Left ventricle myocardium superior (tissue), 1 donor: ENCODE measurements at places on chromosomes 12 and 14. TPM values are rescaled to one million over a fixed set of nuclear protein-coding genes. Genes with fewer than 3 reads are reported as not detected.

The FITM1 gene
- 140 TPM for total RNA-seq

The LRP1-AS gene
- not detected for total RNA-seq

The KRT6A gene
- total RNA-seq, result 0.27 TPM

DNA sequence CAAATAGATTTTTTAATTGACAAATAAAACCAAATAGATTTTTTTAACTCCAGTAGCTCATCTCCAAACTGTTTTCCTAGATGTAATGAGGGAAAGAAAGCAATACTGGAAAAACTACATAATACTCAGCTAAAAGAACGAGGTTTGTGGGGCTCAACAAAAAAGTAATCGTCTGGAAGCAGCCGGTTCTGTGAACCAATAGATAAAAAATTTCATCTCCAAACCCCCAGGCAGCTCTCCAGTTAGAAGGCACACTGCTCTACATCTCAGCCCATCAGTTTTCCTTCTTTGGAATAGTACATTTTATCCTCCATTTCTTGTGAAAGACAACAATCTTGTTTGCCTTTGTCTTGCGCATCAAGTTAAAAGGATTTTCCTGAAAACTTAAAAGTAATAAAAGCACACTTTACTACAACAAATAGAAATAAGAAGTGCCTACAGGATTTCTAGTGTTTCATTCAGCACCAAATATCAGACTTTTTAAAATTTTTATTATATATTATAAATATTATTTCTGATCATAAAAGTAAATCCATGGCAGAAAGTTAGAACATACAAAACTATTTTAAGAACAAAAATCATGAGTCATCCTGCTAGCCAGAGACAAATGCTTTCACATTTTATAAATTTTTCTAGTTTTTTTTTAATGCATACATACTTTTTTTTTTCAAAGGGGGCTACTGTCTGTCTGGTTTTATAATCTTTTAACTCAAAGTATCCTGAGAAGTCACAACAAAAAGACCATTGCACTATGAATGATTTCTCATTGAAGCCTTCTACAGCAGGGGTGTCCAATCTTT lies 67.7 kb downstream of the EPS8 start:
- DNase-seq, result no peak

DNA sequence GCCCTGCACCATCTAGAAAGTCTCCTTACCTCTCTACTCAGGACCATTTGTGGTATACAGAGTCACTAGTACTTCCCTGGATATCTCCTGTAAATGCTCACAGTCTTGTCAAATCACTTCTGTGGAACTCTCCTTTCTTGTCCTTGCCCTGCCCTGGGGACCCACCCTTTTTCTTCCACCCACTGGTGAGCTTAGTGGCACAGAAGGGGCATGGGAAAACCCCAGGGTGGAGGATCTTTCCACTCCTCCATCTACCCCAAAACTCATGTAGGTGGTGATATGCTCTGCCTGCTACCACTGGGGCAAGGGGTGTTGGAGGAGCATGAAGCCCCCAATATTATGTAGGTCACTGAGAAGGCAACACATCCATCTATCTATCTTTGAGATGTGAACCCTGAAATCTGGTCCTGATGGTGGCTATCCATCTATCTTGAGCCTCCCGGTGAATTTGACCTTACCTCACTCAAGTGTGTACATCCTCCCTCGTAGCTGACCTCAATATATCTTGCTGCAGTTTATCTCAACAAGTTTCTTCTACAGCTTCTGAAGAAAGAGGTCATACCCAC lies 943 bp downstream of the TESPA1 start:
- no peak for DNase-seq

GRCh38 chr14:93094121-93094918 lies 21.4 kb downstream of the ITPK1 start:
- DNase-seq, result no peak

DNA sequence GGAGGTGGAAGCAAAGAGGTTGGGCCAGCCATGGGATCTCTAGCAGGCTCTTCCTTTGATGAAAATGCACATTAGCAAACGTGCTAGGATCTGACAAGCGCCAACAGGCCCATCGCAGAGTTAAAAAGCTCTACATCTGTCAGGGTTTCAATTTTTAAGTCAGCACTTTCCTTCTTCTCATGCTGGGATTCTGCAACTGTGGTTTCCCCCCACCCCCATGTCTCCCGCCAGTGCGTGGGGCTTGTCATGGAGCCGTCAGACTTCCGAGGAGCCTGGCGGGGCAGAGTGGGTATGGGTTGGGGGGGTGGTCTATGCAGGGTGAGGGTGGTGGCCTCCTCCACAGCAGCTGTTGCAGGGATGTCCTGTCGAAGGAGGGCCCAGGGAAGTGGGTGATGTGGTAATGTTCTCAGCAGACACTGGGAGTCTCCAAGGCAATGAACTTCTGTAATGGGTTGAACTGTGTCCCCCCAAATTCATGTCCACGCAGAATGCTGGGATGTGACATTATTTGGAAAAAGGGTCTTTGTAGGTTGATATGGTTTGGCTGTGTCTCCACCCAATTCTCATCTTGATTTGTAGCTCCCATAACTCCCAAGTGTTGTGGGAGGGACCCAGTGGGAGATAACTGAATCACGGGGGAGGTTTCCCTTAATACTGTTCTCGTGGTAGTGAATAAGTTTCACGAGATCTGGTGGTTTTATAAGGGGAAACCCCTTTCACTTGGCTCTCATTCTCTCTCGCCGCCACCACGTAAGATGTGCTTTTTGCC lies 115.2 kb upstream of the MAP1LC3B2 start:
- no peak for DNase-seq

DNA sequence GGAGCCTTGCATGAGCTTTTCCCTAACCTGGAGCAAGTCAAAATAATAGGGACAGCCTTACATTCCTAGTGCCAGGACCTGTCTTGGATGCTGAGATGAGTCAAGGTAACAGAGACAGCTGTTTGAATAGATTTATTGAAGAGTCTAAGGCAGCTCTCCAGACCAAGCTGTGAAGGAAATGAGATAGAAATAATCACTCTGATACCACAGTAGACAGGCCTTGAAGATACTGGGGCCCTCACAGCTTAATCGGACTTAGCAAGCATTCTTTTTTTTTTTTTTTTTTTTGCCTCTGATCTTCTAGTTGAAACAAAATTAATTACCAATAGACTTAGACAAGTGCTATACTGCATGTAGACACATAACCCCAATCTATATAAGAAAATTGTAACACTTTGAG lies 3.1 kb upstream of the RNASE9 start:
- no peak for DNase-seq

DNA sequence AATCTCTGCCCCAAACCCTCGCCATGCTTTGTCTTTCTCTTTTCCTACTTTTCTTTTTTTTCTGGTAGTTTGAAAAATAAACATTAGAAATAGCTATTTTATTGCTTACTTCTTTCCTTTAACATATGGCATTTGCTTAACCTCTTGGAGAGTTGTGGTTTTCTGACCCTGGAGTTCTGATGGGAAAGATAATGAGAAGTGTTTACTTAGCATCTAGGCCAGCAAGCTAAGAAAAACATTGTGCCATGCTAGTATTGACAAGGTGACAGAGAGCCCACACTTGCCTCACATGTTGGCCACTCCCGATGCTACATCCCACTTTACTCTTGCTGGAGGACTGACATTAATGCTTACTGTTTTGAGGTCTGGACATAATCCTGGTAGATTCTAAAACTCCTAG lies 886.2 kb downstream of the DIO2 start:
- no peak for DNase-seq

DNA sequence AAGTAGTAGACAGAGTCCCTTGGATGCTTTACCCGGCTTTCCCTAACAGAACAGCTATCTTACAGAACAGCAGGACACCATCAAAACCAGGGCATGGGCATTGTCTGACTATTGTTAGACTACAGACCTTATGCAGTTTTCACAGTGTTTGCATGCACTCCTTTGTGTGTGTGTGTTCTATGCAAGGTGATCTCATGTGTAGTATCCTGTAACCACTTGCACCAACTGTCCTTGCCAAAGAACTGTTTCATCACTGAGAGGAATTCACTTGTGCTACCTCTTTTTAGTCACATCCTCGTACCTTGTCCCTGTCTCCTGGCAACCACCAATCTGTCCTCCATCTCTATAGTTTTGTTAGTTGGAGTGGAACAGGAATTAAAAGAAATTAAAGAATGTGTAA lies 183.6 kb upstream of the PZP start:
- DNase-seq, result no peak

GRCh38 chr12:14774906-14775635 lies 28.2 kb downstream of the WBP11 start:
- DNase-seq, result peak; percentile 52

- no peak for DNase-seq
Observed at GRCh38 chr14:85061256-85061655, 468.7 kb upstream of the FLRT2 start.

DNA sequence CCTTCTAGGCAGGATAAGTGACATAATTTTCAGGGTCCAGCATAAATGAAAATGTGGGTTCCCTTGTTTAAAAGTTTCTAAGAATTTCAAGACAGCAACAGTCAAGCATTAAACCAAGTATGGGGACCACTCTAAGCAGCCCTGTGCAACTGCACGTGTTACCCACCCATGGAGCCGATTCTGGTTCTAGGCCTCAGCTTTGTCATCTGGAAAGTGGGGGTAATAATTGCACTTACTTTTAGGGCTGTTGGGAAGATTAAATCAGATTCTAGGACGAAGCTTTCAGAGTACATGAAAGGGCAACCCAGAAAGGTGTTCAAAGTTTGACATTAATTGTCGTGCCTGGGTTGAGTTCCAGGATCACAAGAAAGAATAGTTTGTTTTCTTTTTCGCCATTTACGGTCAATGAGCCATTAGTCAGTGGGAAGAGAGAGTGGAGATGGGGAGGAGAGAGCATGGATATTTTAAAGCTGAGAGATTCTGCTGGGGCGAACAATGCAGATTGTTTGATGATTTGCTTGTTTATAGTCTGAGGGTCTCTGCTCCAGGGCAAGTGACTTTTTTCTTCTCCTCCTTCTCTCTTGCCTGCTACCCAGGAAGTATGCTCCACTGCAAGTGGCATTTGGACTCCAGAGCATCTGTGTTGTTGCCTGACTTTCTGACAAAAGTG lies 10.7 kb upstream of the PPFIBP1 start:
- DNase-seq, result no peak
